ENCODE measurements at places on chromosomes 3 and 15.

GRCh38 chr15:89494941-89495637 is 1.3 kb downstream of the RHCG start:
- DNase-seq, result peak; percentile 23

- DNase-seq, result no peak
Observed at GRCh38 chr3:187568171-187568570, 102.0 kb downstream of the SST start.

- no peak for DNase-seq
Observed at GRCh38 chr3:140943781-140944552, 2.3 kb downstream of the SLC25A36 start.

- no peak for DNase-seq
Observed at GRCh38 chr3:25097023-25097422, 331.0 kb upstream of the RARB start.

GRCh38 chr3:156826896-156827882 is 1.0 kb downstream of the LEKR1 start:
- DNase-seq, result no peak

DNA sequence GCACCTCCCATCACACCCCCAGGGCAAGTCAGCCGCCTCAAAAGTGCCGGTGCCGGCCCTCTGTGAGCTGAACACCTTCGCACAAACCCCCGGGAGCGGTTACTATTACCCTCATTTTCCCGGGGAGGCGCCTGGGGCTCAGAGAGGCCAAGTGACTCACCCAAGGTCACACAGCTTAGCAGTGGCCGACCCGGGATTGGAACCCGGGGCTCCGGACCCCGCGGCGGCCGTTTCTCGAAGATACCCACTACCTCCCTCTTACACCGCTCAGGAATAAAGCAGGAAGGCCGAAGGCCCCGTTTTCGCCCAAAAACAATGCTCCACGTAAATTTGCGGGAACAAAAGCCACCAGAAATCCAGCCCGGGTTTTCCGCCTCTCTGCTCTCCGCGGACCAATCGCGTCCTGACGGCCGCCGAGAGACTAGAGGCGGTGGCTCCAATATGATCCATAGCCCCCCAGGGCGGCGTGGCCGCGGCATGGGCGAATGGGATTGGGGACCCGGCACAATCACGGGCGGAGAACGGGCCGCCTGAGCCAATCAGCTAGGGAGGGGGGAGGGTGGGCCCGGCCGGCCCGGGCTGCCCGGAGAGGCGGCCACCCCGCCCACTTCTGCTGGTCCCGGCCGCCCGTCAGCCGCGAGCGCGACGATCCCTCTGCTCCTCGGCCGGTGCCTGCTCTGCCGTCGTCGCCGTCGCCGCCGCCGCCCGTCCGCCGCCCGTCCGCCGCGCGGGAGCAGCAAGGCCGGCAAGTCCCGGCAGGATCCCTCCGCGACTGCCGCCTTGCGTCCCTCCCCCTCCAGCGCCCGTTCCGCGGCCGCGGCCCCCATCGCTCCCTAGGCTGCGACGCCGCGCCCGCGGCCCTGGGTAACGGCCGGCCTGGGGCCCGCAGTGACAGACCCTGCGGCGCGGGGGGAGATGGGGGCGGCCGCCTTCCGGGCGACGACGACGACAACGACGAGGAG is 177.0 kb downstream of the OR4M2 start:
- DNase-seq, result peak; percentile 77

- no peak for DNase-seq
Observed at GRCh38 chr3:26558257-26558656, 64.3 kb upstream of the LRRC3B start.

- DNase-seq, result peak; percentile 75
Observed at GRCh38 chr3:119630128-119630879, 30.1 kb downstream of the POPDC2 start.

DNA sequence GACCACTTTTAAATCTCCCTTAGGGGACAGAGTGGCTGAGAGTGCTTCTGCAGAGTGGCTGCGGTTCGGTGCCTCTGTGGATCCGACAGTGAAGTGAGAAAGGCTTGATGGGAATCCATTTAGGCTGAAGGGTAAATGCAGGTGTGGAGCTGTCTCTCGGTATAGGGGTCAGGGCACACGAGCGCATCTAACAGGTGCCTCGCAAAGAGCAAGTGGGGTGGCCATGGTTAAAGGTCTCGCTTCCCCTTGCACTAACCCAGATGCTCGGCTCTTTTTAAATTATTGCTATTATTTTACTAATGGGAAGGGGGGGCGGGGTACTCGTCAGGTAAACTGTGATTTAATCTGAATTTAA is 598 bp upstream of the GJD2 start:
- no peak for DNase-seq

- peak; percentile 31 for DNase-seq
Observed at GRCh38 chr15:69469467-69470201, 17.0 kb downstream of the RPLP1 start.

DNA sequence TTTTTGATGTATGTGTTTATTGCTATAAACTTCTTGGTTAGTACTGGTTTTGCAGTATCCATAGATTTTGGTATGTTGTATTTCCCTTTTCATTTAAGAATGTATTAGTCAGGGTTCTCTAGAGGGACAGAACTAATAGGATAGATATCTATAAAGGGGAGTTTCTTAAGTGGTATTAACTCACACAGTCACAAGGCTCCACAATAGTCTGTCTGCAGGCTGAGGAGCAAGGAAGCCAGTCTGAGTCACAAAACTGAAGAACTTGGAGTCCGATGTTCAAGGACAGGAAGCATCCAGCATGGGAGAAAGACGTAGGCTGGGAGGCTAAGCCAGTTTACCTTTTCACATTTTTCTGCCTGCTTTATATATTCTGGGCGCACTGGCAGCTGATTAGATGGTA is 8.4 kb downstream of the ARL6 start:
- no peak for DNase-seq

- DNase-seq, result no peak
Observed at GRCh38 chr3:115792206-115792955, 169.1 kb downstream of the GAP43 start.

- DNase-seq, result peak; percentile 63
Observed at GRCh38 chr3:20648294-20648693, 462.3 kb upstream of the SGO1 start.

GRCh38 chr3:141020143-141020830 is 30.9 kb upstream of the SPSB4 start:
- no peak for DNase-seq

Data from fibroblast of villous mesenchyme (primary cell).